ENCODE measurements at places on chromosomes 13 and 19.

DNA sequence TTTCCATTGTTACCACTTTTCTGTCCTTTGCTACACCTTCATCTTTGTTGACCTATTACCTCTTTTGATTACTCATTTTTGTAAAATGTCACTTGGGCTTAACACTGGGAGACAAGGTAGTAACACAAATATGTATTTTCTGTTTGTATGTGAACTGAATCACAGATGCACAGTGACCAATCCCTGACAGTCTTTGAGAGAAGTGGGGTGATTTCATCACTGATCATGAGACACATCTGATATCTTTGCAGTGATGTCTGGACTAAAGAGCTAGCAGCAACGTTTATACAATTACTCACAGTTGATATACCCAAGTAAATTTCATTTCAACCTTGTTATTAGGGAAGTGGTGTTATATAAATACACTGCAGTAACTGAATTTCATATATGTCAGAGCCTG is 1397.4 kb upstream of the SPRY2 start:
- DNase-seq: no peak

- no peak for DNase-seq
Observed at GRCh38 chr13:49936968-49937273, 781 bp upstream of the SPRYD7 start.

DNA sequence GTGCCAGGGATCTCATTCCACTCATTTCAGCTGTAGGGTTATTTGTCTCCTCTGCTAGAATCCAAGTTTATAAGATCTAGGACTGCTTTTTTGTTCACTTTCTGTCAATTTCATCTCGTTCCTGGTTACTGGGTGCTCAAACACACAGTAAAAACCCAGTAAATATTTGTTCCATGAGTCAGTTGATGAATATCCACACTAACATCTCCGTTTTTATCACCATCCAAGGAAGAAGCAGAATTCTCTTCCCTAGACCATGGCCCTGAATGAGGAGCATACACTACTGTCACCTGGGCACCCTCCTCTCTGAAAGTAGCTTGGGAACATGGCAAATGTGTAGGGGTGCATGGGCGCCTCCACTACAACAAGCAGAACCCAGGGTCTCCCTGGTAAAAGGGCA is 390.8 kb downstream of the FOXO1 start:
- no peak for DNase-seq

- DNase-seq: no peak
Observed at GRCh38 chr13:101988140-101988539, 413.7 kb downstream of the FGF14 start.

GRCh38 chr19:4064496-4065260 is 2.0 kb downstream of the ZBTB7A start:
- DNase-seq: no peak

GRCh38 chr19:18259893-18260292 is 14.4 kb downstream of the IQCN start:
- DNase-seq: no peak
